ENCODE measurements at places on chromosomes 1 and 21.

DNA sequence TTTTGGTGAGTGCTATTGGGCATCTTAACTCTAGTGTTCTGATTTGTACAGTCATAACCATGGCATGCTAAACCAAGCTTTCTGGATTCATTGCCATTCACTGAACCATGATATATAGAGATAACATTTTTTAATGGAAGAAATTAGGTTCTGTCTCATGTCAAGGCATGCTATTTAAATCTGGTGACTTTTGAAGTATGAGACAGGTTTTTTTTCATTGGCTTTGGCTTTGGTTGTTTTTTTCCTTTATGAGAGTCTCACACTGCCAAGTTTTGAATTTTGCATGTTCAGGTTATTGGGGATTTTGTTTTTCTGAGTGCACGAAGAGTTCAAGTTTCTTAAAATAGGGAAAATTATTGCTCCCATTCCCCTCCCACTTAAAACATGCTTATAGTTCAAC, 141.3 kb upstream of the ADAMTS5 start:
- no peak for DNase-seq

- DNase-seq = no peak
Observed at GRCh38 chr1:4510276-4510691, 144.1 kb upstream of the AJAP1 start.

DNA sequence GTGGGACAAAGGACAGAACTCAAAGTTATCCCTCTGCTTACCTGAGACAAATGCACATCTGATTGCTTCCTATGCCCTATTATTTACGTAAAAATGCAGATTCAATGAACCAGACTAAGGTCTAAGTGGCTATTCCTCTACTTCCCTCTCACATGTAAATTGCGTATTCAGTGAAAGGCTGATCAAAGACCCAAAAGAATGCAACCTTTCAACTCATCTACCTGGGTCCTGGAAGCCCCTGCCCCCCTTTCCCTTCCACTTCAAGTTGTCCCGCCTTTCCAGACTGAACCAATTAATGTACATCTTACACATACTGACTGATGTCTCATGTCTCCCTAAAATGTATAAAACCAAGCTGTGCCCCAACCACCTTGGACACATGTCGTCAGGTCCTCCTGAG, 14.6 kb downstream of the SSX2IP start:
- DNase-seq = no peak

GRCh38 chr1:83918688-83919285, 80.1 kb downstream of the TTLL7 start:
- no peak for DNase-seq

- peak; percentile 90 for DNase-seq
Observed at GRCh38 chr1:151372058-151372934, at the start of gene SELENBP1. Gene SELENBP1 (minus strand): TSS chr1:151372705. CDS start chr1:151372641, 64 bp downstream.

Measured in ureter (tissue), 1 donor.